ENCODE measurements at places on chromosomes 16 and 17.

GRCh38 chr16:8962393-8963009, 1.2 kb downstream of the USP7 start:
- peak; percentile 63 for DNase-seq

- DNase-seq: no peak
These were observed 51.4 kb downstream of the SLC7A5 start for GRCh38 chr16:87817910-87818309.

GRCh38 chr16:30722916-30723315, 23.9 kb downstream of the SRCAP start:
- DNase-seq: no peak

DNA sequence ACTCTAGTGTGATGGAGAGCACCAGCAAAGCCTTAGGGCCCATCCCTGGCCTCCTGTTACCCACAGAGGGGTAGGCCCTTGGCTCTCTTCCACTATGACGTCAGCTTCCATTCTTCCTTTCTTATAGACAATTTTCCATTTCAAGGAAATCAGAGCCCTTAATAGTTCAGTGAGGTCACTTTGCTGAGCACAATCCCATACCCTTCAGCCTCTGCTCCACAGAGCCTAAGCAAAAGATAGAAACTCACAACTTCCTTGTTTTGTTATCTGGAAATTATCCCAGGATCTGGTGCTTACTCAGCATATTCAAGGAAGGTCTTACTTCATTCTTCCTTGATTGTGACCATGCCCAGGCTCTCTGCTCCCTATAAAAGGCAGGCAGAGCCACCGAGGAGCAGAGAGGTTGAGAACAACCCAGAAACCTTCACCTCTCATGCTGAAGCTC, at the start of gene CCL8:
Gene CCL8, plus strand, starts transcription at position 397 of the 445 bp plus-strand sequence. CDS start 67 bp downstream, outside the sequence.
- no peak for DNase-seq

GRCh38 chr16:50580180-50580798, 32.1 kb downstream of the NKD1 start:
- DNase-seq: no peak

GRCh38 chr16:11162586-11163268, 93.3 kb downstream of the SOCS1 start:
- no peak for DNase-seq

GRCh38 chr16:29204806-29205135, 201.7 kb downstream of the NPIPB11 start:
- DNase-seq: no peak

- DNase-seq: no peak
These were observed 50.2 kb downstream of the NKD1 start for GRCh38 chr16:50598256-50598894.

DNA sequence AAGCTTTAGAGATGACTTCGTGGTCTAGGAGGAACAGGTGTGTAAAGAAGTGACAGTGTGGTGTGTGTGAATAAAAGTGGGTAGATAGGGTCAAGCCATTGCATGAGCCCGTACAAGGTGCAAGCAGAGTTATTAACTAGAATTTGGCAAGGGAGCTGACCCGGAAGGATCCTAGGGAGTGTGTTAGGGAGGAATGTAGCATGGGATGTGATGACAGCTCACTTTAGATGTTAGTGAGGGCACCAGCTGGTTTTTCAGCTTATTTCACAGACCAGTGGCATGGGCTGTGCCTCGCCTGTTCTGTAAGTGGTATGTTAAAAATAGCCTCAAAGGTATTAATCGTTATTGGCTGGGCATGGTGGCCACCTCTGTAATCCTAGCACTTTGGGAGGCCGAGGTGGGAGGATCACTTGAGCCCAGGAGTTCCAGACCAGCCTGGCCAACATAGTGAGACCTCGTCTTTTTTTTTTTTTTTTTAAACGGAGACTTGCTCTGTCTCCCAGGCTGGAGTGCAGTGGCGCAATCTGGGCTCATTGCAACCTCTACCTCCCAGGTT, 8.3 kb downstream of the ANKRD40CL start:
- no peak for DNase-seq

DNA sequence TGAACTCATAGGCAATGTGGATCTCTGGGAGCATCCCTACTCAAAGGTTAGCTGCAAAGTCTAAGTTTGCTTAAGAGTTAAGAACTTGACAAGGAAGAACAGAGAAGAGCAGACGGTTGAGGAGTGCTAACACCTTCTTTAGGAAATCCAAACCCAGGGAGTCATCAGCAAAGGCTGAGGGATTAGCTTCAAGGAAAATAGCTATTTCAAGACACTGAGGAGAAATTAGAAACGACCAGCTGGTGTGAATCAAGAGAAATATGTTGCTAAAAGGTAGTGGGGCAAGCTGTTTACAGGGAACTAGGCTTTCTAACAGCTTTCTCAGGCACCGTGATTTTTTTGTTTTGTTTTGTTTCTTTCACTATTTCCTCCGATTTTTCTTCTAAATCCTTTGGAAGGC, 90.7 kb downstream of the CDH8 start:
- no peak for DNase-seq

- no peak for DNase-seq
These were observed 74.9 kb downstream of the VAT1L start for GRCh38 chr16:77863250-77863649.

DNA sequence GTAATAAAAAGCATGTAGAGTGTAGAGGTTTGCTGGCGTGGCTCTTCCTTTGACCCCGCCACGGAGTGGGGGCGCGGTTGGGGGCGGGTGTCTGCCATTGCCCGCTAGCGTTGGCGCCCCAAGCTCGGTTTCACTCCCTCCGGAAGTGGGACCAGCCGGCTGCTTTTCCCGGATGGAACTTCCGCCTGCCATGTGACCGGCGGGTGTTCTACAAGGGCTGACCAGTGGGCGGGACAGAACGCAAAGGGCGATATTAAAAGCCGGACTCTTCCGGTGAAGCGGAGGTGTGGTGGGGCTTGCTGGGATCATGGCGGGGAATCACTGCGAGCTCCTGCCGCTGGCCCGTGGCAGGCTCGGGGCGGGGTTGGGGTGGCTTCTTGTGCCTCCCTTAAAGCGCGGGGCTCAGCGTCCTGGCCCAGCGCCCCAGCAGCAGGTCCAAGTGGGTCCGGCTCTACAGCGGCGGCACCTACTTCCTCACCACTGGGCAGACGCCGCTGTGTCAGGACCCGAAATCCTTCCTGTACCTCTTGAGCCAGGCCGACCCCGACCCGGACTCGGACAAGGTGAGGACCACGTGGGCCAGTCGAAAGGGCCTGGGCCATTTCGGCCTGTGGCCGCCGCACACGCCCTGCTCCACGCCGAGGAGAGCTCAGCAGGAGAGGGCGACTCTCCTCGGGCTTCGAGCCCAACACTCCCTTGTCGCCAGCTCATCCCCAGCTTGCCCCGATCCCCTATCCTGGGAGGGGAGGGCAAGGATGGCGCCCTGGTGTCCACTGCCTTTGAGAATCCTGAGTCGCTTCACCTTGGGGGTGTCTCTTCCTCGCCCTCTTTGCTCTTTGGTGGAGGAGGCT, 65.6 kb downstream of the PDPK1 start:
- DNase-seq: peak; percentile 85

DNA sequence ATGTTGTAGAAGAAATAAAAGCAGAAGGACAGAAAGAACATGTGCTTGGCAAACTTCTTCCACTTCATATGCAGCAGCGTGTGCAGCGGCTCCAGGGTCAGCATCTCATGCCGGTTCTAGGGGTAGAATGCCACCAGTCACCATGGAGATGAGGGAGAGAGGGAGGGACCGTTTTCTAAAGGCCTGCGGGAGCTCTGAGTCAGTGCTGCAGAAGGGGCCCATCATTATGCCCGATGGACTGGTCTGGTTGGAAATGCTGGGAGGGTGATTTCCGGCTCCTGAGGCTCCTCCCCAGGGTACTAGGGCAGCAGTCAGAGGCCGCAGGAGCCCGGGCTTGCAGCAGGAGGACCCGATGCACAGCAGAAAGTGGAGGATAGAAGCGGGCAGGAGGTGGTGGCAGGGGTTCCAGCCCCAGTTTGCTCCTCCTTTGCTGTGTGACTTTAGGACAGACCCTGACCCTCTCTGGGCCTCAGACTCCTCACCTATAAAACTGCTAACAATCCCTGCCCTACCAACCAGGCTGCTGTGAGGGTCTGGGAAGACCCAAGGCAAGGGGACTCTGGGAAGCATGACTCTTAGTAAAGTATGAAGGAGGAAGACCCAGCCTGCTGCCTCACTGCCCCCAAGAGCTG, 28.6 kb downstream of the TRPV3 start:
- DNase-seq: no peak

GRCh38 chr16:30076276-30076791, 540 bp downstream of the PPP4C start:
- peak; percentile 26 for DNase-seq

GRCh38 chr17:8732406-8733085, 12.1 kb downstream of the CCDC42 start:
- no peak for DNase-seq

GRCh38 chr16:2715519-2715918, 4.5 kb downstream of the PRSS27 start:
- DNase-seq: peak; percentile 80

GRCh38 chr16:64449506-64449905, 672.4 kb downstream of the CDH11 start:
- DNase-seq: no peak

DNA sequence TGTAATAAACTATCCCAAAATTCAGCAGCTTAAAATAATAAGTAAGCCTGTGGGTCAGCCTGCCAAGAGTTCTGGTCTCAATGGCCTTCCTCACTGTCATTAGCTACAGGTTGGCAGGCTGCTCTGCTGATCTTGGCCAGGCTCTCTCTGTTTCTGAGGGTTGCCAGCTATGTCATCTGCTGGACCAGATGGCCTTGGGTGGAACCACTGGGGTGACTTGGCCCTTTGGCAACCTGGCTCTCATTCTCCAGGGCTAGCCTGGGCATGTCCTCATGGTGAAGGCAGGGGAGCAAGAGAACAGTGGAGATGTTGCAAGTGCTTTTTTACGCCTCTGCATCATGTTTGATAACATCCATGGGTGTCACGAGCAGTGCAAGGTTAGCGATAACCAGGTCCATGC, 13.9 kb downstream of the ITGAM start:
- no peak for DNase-seq

GRCh38 chr17:65913326-65913850, 278.5 kb downstream of the CEP112 start:
- no peak for DNase-seq

- no peak for DNase-seq
These were observed 5.5 kb downstream of the KNOP1 start for GRCh38 chr16:19712418-19713058.

- DNase-seq: peak; percentile 11
These were observed 934 bp upstream of the AOC2 start for GRCh38 chr17:42843358-42843934.

DNA sequence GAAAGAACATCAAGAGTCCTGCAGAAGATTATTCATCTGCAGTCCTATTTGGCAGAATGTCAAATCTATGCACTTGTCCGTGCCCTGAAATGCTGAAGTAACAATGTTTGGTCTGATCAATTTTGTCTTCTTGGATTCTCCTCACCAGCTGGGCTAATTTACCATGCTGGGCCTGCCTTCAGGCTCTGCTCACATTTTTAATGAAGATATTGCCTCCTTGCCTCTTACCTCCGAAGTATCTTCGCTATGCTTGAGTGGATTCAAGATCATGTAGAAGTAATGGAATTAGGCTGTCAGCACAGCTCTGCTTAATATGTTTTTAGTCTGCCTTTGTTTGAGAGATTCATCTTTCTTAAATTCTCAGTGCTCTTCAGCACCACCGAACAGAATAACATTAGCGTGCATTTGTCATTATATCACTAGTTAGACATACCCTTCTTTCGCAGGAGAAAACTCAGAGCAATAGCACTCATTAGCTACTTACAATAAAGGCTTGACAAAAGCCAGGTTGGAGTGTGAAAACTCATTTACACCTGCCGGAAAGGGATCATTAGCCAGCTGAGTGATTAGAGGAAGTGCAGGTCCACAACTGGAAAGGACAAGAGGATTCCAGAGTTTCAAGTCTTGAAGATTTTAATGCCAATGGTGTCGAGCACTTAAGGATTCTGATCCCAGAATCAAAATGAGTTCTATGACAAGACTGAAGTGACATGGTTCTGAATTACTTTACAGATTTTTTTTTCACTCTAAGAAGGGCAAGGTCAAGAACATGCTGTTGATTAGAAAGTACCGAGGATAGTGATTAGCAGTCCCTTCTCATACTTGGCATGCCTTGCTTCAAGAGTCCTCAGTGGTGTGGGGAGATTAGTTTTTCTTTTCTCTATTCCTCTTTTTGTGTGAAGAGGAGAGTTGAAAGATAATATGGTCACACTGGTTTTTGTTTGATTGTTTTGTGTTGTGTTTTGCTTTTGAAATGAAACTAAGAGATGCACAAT, 405.6 kb upstream of the TOM1L1 start:
- no peak for DNase-seq

Data from CD4-positive, alpha-beta T cell treated with Interleukin-1 beta for 1 hour (primary cell).